ENCODE measurements at places on chromosomes 11 and 22.

DNA sequence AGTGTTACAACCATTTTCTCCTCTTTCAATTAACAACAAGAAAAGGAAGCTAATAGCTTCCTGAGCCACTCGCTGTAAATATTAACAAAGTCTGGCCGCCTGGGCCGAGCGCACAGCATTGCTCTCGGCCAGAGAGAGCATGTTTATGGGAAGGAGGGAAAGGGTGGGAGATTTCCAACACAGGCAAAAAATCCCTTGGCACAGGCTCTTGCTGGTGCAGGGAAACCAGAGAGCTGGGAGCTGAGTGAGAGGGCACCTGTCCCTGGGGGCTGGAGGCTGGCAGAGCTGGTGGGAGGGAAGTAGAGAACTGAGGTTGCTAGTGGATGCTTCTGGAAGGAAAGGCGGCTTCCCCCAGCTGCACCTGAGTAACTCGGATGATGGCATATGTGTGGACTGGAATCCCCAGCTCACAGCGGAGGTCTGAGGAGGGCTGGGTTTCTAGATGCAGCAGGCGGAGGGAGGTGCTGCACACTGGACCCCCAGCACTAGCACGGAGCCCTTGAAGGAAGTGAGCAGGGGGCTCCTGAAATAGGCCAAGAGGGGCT, 59.6 kb downstream of the FLRT1 start:
- H3K36me3 ChIP-seq: no peaks in the 10 kb centered on the region
- H3K4me3 ChIP-seq: no peak overlapping the region
- peaks cover 56% of the 10 kb centered on the region for H3K4me1 ChIP-seq
- no peaks in the 10 kb centered on the region for H3K27me3 ChIP-seq

GRCh38 chr11:69696749-69697468, 6.9 kb downstream of the FGF19 start:
- H3K4me1 ChIP-seq: peaks cover 7% of the 10 kb centered on the region
- H3K27me3 ChIP-seq: no peaks in the 10 kb centered on the region
- H3K27ac ChIP-seq: no peak overlapping the region
- H3K36me3 ChIP-seq: no peaks in the 10 kb centered on the region
- no peak for DNase-seq

- no peaks in the 10 kb centered on the region for H3K4me1 ChIP-seq
- no peak overlapping the region for H3K27ac ChIP-seq
- H3K4me3 ChIP-seq: no peak overlapping the region
- DNase-seq: no peak
- no peaks in the 10 kb centered on the region for H3K27me3 ChIP-seq
Measured at GRCh38 chr22:29693671-29694070, 26.1 kb upstream of the CABP7 start.

GRCh38 chr22:27912101-27912500, 7.0 kb downstream of the PITPNB start:
- peaks cover 13% of the 10 kb centered on the region for H3K36me3 ChIP-seq
- no peaks in the 10 kb centered on the region for H3K27me3 ChIP-seq
- no peak for DNase-seq
- H3K27ac ChIP-seq: no peak overlapping the region

- no peak for DNase-seq
- H3K36me3 ChIP-seq: no peaks in the 10 kb centered on the region
- H3K27me3 ChIP-seq: no peaks in the 10 kb centered on the region
- H3K4me1 ChIP-seq: no peaks in the 10 kb centered on the region
- H3K4me3 ChIP-seq: no peak overlapping the region
- H3K27ac ChIP-seq: no peak overlapping the region
Measured at GRCh38 chr22:24006207-24006913, 1.1 kb upstream of the GSTT4 start.

DNA sequence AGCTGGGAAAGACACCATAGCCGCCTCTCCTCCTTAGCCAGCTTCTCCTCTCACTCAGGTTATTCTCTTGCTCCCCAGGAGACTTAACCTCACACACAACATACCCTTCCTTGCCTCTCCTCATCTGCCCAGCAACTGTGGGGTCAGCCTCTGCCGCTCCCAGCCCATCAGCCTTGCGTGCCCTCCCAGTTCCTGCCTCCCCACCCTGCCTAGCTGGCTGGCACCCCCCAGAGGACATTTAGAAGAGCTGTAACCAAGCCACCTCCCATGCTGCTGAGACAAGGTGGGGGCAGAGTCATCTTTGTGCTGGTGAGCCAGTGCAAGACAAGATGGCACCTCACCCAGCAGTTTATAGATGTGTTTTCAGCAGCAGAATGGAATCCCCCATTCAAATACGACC, 38.2 kb downstream of the TOM1 start:
- H3K4me1 ChIP-seq: no peaks in the 10 kb centered on the region
- no peak overlapping the region for H3K4me3 ChIP-seq
- no peaks in the 10 kb centered on the region for H3K36me3 ChIP-seq

DNA sequence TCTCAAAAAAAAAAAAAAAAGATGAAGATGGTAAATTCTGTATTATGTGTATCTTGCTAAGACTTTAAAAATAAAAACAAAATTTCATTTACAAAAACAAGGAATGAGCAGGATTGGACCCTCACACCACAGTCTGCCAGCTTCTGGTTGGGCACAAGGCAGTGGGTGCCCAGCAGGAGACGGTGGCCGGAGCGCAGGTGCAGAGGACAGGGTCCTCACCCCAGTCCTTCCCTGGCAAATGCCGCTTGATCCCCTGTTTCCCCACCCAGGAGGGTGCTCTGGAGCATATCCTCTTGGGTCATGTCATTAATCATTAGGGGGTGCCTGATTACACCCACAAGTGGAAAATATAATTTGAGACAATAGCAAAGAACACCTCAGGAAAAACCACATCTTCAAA, 31.2 kb downstream of the SHANK2 start:
- no peaks in the 10 kb centered on the region for H3K27me3 ChIP-seq
- no peaks in the 10 kb centered on the region for H3K4me1 ChIP-seq
- no peak overlapping the region for H3K27ac ChIP-seq
- H3K4me3 ChIP-seq: no peak overlapping the region
